ENCODE measurements at places on chromosomes 11 and 22.

DNA sequence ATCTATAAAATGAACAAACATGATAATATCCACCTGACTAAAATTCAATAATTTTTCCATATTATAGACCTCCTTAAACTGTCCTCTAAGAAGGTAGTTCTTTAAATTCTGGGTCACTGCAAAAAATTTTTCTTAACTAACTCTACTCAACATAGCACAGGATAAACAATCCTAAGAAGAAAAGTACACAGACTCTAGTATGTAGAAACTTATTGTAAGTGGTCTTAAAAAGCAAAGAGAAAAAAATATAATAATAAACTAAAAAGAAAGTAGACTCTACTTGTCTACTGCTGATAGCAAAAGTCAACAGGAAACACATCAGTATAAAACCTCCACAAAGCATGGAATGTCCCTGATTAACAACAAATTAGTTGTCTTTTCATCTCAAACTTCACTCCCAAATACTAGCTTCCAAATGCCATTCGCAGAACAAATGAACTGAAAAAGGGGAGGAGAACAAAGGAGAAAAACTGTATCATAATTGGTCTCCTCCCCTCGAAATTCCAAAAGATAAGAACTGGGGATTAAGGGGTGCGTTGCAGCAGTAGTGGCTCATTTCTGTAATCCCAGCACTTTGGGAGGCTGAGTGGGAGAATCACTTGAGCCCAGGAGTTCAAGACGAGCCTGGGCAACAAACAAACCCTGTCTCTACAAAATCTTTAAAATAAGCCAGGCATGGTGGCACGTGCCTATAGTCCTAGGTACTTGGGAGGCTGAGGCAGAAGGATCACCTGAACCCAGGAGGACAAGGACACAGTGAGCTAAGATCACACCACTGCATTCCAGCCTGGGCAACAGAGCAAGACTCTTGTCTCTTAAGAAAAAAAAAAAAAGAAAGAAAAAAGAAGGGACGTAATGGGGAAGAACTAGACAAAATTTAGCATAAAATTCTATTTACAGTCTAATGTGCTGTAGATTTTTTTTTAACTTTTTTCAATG is 6.5 kb downstream of the FCHSD2 start:
- DNase-seq = no peak

GRCh38 chr11:68257477-68258362 is 14.1 kb downstream of the C11orf24 start:
- DNase-seq = peak; percentile 80

GRCh38 chr11:131977854-131978253 is 607.4 kb downstream of the NTM start:
- DNase-seq = no peak

DNA sequence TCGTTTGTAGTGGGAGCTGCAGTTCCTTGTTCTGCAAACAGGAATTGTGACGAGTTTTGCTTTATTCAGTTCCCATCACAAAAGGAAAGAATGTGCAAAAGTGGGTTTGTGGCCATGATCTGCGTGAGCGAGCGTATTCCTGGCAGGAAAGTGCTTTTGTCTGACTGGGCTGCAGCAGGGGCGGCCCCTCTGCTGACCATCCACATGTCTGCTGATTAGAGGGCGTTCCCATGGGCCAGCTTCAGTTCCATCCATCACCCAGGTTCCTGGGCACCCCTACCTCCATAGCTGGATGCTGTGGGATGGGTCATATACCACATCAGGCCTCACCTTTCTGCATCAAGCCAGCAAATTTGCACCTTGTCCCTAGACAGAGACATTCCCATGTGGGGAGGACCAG is 28.9 kb upstream of the GAL start:
- DNase-seq = no peak

GRCh38 chr11:11843211-11843621 is 1.4 kb downstream of the USP47 start:
- peak; percentile 70 for DNase-seq

GRCh38 chr22:43203471-43203981 is 16.6 kb upstream of the TTLL12 start:
- DNase-seq = no peak

- DNase-seq = no peak
Observed at GRCh38 chr11:126633330-126633729, 277.8 kb downstream of the ST3GAL4 start.

- no peak for DNase-seq
Observed at GRCh38 chr22:33111491-33111890, 53.3 kb upstream of the SYN3 start.

DNA sequence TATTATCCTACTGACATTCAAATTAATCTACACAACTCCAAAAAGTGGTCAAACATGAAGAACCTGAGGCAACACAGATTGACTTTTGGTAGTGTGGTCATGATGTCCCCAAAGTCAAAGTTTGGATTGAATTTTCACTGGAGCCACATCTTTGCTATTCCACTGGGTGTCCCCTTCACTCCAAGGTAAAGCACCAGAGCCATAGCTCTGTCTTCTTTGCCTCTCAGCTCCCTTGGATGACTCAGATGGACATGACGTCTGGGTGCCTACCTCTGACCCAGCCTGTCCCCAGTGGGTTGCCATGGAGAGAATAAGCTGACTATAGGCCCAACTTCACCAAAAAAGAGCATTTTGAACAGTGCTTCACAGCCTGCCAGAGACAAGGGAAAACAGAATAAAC is 57.4 kb upstream of the ARHGAP42 start:
- DNase-seq = no peak

- DNase-seq = no peak
Observed at GRCh38 chr11:48050304-48050703, 69.9 kb downstream of the PTPRJ start.

DNA sequence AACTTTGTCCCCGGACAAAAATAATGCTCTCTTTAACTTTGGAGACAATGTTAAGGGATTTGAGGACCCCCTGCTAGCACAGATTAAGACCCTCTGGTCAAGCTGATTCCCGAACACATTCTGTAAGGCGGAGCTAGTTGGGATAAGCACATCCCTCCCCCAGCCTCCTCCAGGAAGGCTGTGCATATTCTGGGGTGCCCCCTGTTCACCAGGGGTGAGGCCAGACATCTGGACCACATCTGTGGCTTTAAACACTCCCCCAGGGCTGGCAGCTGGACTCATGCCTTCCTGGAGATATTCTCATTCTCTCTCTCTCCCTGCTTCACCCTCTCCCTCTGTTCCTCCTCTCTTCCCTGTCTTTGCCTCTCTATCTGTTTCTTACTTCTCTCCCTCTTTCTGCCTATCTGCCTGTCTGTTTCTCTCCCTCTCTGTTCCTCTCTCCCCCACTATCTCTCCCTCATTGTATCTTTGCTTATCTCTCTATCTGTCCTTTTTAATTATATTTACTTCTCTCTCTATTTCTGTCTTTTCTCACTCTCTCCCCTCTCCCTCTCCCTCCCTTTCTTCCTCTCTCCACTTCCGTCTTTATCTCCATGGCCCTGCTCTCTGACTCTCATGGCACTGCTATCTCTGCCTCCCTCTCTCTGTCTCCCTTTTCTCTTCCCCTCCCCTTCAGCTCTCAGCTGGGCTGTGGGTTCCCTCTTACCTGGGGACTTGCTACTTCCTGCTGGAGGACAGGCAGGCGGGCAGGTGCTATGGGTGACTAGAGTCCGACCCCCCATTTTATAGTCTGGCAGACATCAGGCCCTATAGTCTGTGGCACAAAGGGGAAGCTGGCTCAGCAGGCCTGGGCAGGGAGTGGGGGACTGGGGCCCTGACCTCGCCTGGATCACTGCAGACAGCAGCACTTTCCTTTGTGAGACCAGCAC is at the start of gene CRYBB1:
Gene CRYBB1 (minus strand): TSS at position 757 of the 929 bp plus-strand sequence. CDS start 1,708 bp downstream, outside the sequence.
- DNase-seq = no peak

- no peak for DNase-seq
Observed at GRCh38 chr22:17678817-17679385, 40.3 kb downstream of the BCL2L13 start.

GRCh38 chr11:65440831-65441499 is 18.4 kb downstream of the NEAT1 start:
- DNase-seq = peak; percentile 22

- DNase-seq = no peak
Observed at GRCh38 chr11:1072821-1073231, 1.8 kb upstream of the MUC2 start.

- no peak for DNase-seq
Observed at GRCh38 chr11:28835317-28835716, 727.1 kb downstream of the METTL15 start.

DNA sequence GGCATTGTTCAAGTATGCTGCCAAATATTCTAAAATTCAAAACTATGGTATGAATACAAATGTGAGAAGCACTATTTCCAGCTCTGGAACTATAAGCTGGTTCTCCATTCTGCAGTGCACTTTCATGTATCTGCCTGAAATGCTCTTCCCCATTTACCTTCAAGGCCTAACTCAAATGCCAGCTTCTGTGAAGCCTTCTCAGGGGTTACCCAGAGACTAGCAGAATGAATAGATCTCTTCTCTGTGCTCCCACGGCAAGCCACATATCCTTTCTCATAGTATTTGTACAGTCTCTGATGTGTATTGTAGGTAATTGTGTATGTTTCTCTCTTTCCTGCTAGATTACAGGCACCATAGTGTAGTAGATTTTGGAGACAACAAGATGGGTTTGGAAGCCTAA is 4.1 kb downstream of the HOATZ start:
- DNase-seq = no peak

DNA sequence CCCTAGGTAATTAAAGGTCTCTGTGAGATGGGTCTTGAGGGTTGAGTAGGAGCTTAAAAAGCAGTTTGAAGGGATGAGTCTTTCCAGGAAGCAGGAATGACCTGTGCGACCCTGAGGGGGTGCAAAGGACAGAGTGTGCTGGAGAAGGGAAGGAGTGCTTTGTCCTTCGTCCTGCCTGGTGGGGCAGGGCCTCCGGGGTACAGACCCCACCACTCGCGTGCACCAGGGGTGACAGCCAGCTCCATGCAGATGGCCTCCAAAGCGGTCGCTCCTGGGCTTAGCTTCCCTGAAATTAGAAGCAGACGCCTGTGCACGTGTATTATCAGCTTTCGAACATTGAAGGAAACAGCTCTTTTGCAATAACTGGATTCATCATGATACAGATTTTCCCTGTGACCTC is 959.8 kb downstream of the BRD1 start:
- no peak for DNase-seq

DNA sequence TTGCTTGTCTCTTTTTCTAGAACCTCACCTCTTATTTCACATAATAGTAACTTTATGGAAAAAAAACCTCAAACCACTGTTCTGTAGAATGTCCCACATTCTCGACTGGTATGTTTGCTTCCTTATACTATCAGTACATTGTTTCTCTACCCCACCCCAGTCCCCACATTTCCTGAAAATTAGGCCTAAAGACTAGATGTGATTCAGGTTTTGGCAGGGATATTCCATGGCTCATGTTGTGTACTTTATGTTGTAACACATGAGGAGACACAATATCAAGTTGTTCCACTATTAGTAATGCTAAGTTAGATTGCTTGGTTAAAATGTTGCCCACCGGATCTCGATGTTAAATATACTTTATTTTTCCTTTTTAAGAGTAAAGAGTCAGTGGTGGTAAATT is 34.7 kb downstream of the DDIAS start:
- DNase-seq = peak; percentile 15

- no peak for DNase-seq
Observed at GRCh38 chr22:17882727-17883126, 108.5 kb upstream of the BID start.

GRCh38 chr11:67437082-67437808 is at the start of gene PTPRCAP:
TSS of gene PTPRCAP (minus strand) at chr11:67437682. CDS start at chr11:67437619, 63 bp downstream.
- DNase-seq = no peak
